ENCODE measurements at places on chromosomes 16 and 17.

- DNase-seq: no peak
These were observed 31.0 kb downstream of the DHRS7B start for GRCh38 chr17:21157586-21158370.

GRCh38 chr17:76630151-76630550 lies 13.4 kb downstream of the ST6GALNAC1 start:
- DNase-seq: no peak

GRCh38 chr17:32567511-32567910 lies 80.7 kb downstream of the CDK5R1 start:
- no peak for DNase-seq

GRCh38 chr17:42362245-42362961 lies 25.8 kb downstream of the STAT3 start:
- DNase-seq: no peak

DNA sequence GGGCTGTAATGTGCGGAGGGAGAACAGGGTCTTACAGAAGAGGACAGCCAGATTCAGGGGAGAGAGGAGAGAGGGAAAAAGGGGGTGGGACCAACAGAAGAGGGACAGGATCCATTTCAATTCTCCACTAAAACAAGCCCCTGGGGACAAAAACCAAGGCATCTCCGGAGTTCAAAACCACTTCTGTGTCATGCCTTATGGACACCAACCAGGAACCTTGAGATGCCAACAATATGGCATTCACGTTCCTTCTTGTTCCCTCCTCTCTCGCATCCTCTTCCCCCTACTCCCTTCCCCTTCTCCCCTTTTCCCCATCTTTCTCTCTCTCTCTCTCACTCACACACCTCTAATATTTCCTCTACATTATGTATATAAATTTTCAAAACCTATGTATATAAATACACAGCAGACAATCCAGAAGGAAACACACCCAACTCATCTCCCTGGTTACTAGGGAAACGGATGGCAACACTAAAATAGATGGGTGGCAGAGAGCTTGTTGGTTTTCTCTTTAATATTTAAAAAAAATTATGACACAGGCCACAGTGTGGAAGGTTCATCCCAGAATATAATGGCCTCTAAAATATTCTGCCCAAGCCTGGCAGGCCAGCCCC lies 123.1 kb downstream of the SLC39A11 start:
- no peak for DNase-seq

- DNase-seq: no peak
These were observed 47.5 kb downstream of the RNF213 start for GRCh38 chr17:80307994-80308691.

GRCh38 chr17:18158022-18158600 lies 25.5 kb upstream of the ALKBH5 start:
- DNase-seq: peak; percentile 98

- no peak for DNase-seq
These were observed 50.9 kb downstream of the PLXDC1 start for GRCh38 chr17:39100530-39100929.

- no peak for DNase-seq
These were observed 252.4 kb downstream of the IRF8 start for GRCh38 chr16:86151239-86151851.

DNA sequence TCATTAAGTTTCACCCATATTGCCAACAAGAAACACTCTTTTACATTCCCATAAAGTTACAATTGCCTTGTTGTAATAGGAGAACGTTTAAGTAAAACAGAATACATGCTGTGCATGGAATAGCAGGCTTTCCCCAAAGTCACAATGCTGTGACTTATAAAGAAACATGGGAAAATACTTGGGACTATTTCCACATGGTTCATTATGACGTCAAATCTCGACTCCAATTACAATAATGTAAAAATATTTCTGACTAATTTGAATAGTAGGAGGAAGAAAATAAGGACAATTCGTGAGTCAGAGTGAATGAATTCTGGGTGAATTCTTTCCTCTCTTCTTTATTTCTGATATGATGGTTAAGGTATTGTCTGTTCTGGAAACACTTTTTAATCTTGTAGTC lies 52.8 kb downstream of the CDH11 start:
- no peak for DNase-seq

DNA sequence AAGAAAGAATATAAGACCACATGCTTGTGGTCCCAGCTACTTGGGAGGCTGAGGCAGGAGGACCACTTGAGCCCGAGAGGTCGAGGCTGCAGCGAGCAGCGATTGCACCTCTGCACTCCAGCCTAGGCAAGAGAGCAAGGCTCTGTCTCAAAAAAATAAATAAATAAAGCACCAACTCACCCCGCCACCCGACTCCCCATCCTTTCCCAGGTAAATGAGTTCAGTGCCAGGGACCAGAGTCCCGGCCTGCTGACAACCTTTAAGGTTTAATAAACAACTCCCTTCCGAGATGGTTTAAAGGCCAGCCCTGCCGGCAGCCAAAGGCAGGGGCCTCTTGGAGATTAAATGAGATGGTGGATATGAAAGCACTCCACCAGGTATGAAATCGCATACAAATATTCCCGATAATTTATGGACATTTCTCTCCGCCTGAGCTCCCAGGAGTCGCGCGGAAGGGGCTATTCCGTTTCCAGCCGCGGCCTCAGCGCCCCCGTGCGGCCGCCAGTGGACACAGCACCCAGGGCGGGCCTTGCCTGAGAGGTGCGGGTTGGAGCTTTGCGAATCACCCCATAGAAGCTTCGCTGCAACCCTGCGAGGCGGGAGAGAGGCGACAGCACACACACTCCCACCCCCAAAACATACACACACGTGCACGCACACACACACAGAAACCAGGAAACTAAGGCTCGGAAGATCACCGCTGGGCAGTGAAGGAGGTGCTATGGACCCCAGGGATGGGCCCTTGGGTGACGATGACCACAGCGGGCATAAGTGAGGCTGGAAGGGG lies 4.0 kb upstream of the RPL38 start:
- DNase-seq: peak; percentile 80

DNA sequence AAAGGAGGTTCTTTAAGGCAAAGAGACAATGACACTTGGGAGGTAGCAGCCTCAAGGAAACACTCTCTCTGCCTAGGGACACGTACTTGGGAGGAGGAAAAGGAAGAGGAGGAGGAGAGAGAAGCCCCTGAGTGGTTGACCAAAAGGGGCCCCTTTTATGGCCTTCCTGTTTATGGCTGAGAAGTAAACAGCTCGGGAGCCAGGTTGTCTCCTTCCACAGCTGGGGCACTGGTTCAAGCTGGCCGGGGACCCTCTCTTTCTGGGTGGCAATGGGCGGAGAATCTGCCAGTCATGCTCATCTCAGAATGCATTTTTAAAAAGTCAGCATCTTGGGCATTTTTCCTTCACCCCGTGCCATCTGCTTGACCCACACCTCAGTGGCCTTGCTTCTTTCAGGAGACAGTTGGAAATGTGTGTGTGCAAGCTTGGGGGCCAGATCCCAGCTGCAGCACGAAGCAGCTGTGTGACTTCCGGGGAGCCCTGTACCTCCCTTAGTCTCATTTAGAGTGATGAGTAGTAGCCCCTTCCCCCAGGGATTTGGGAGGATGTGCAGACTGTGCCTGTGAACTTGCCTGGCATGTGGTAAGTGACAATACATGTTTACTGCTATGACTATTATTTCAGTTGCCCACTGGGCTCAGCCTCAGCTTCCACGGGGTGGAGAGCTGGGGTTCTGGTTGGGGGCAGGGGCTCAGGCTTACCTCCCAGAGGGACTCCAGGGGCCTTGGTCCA lies 33.8 kb upstream of the SALL1 start:
- DNase-seq: no peak

- no peak for DNase-seq
These were observed 189.7 kb downstream of the AXIN2 start for GRCh38 chr17:65371702-65372101.

- DNase-seq: peak; percentile 87
These were observed 4.5 kb upstream of the HSD17B1 start for GRCh38 chr17:42548070-42548837.

- DNase-seq: peak; percentile 100
These were observed at the start of gene PSMD11 for GRCh38 chr17:32444301-32445073. TSS of gene PSMD11 (plus strand) at chr17:32444510. CDS start at chr17:32444524, 14 bp downstream.

All from activated CD4-positive, alpha-beta T cell treated with anti-CD3 and anti-CD28 coated beads for 48 hours (primary cell).